ENCODE measurements at places on chromosomes 16 and 17.

DNA sequence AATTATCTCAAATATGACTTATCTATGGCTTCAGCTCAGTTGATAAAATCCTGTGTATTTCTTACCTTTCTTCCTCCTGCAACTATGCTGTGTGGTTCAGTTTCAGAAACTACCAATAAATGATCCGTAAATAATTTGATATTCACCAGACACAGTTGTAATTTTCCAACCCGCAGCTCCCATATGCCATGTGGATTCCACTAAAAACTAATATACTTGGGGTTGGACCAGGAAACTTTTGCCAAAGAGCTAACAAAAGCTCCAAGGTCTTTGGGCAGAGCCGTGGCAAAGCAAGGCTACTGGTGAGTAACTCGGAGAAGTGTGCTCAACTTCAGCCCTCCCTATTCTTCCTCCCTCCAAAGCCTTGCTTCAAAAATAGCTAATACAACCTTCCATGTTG, 2.3 kb upstream of the CHST6 start:
- DNase-seq = no peak

DNA sequence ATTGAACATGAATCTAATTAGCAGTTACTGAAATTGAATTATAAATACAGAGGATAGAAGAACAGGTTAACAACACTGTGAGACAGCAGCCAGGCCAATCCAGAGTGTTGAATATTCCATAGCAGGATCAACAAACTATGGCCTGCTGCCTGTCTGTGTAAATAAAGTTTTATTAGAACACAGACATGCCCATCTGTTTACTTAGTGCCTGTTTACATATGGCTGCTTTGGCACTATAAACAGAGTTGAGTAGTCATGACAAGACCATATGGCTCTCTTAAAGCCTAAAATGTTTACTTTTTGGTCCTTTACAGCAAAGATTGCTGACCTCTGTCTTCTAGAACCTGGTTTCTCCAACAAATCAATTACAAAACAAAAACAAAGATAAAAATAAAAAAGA, 115.4 kb upstream of the CDC42EP4 start:
- DNase-seq = peak; percentile 54

GRCh38 chr16:67782567-67783352, 23.6 kb downstream of the RANBP10 start:
- DNase-seq = no peak

DNA sequence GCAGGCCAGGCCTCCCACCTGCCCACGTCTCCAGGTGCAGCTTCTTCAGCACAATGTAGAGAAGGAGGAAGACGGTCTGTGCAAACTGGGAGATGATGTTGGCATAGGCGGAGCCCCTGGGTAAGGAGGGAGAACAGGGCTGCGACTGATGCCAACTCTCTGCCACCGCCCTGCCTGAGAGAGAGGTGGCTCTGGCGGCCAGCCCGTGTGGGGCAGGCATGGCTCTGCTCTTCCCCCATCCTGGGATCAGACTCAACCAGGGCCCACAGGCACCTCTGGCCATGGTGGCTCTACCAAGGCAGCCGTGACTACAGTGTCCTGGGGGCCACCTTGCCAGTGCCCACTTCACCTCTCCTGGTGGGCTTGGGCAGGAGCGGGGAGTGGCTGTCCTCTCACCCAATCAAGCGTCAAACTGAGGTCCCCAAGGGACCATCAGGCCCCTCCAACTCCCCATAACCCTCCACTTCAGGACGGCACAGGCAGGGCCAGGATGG, 8.6 kb downstream of the SLC47A2 start:
- DNase-seq = no peak

- DNase-seq = peak; percentile 99
These were observed 2.9 kb downstream of the TMEM107 start for GRCh38 chr17:8173056-8173870.

GRCh38 chr17:76834870-76835269, 33.3 kb upstream of the MGAT5B start:
- no peak for DNase-seq

GRCh38 chr17:28716740-28717577, 709 bp downstream of the RAB34 start:
- peak; percentile 62 for DNase-seq

DNA sequence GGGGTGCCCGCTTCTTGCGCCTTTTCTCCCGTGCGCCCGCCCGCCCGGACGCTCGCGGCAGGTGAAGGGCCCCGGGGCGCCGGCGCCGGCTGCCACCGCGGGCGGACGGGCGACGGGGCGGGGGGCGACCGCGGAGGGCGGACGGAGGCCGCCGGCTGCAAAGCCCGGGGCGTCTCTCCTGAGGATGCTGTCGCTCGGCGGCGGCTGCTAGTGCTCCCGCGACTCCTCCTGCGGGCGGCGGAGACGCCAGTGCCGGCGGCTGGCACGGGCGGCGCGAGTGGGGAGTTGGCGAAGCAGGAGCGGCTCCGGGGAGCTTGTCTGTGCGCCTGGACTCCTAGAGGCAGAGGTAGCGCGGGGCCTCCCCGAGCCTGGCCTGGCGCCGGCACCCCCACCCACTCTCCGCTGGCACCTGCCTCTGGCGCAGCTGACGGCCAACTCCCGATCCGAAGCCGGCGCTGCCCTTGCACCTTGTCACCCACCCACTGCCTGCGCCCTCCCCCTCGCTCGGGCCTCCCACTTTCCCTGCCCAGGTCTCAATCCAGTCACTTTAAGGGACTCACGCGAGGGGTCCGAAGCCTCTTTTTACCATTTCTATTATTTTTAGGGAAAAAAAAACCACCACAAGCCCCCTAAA, at the start of gene FAM20A:
TSS of gene FAM20A (minus strand) at position 437 of the 634 bp plus-strand sequence. CDS start 701 bp downstream, outside the sequence.
- peak; percentile 16 for DNase-seq

GRCh38 chr17:4375039-4375748, 8.7 kb upstream of the UBE2G1 start:
- no peak for DNase-seq

- DNase-seq = no peak
These were observed 16.2 kb upstream of the XYLT2 start for GRCh38 chr17:50329716-50330115.

GRCh38 chr17:56835264-56835585, 1.3 kb downstream of the DGKE start:
- no peak for DNase-seq

DNA sequence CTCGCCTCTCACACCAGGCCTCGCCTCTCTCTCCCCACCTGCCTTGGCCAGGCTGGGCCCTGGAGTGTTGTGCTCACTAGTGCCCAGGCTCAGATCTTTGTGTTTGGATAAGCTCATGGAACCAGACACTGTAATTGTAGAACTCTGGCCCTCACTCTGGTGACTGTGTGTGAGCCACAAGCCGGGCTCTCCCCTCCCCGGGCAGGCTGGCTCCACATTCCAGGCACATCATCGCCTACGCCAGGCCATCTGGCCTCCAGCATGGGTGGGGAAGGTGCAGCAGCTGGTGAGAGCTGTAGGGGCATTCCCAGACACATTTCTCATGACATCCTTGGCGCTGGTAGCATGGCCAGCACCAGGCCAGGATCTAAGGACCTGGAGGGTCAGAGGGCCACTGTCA, 202.3 kb downstream of the RAB11FIP4 start:
- peak; percentile 50 for DNase-seq

GRCh38 chr16:69250081-69250480, 61.1 kb upstream of the VPS4A start:
- no peak for DNase-seq

DNA sequence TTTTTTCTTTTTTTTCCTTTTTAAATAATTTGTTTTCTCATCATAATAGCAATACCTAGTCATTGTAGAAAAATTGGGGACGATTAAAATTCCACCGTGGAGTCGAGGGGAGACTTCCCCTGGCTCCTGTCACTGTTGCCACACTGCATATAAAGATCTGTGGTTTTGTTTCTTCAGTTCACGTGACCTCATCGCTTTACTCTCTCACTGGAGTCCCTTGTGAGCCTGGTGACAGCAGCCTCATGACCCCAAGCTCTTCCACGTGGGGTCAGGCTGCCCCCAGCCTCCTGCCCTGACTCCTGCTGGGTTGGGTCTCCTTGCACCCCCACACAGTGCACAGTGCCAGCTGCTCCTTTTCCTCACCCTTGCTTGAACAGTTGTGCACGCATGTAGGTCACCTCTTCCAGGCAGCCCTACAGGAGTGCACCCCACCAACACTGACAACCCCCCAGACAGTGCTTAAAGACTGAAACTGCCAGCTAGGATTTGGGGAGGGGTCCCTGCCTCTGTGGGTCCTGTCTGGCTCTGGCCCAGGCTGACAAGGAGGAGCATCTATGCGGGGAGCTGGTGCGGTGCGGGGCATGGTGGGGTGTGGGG, 7.3 kb upstream of the METRNL start:
- no peak for DNase-seq

GRCh38 chr16:79318143-79318899, 282.2 kb downstream of the MAF start:
- DNase-seq = no peak

DNA sequence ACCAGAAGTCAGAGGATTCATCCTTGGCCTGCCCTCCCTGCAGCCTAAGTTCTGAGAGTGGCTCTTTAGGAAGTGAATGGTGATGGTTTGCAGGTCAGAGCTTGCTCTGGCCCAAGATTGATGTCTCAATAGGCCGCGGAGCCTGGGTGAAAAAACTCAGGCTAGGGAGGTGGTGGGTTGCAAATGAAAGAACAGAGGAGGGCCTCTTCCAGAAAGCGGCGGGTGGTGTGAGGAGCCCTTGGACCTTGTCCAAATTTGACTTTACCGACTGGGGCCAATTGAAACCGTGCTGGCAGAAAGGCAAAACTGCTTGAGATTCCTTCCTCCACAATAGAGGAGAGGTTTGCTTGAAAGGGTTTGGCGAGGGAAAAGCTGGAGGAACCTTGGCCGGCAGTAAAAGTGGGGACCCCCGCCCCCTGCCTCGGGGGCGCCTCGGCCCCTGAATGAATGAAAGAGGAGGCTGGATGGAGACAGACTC, 331.3 kb downstream of the SEC14L1 start:
- DNase-seq = peak; percentile 88

DNA sequence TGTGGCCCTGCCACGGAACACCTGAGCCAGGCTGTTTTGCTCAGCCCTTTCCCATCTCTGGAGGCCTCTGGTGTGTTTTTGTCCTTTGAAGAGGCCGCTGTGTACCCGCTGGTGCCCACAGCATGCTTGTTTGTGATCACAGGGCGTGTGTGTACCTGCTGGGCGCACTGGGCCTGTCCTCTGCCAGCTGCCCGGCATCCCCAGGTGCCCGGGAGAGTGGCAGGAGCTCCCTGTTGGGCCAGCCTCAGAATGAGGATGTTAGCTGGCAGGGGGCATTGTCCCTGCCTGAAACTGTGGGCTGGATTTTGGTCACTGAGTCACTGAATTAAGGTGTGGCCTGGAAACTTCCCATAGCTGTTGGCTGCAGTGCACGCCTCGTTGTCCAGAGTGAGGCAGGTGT, 31.1 kb downstream of the BAIAP2 start:
- DNase-seq = no peak

- no peak for DNase-seq
These were observed 6.2 kb upstream of the KRT12 start for GRCh38 chr17:40873255-40873654.

GRCh38 chr16:53482123-53482522, 20.9 kb downstream of the AKTIP start:
- DNase-seq = peak; percentile 4

- DNase-seq = peak; percentile 12
These were observed 341.1 kb downstream of the PMP22 start for GRCh38 chr17:14923981-14924380.

- no peak for DNase-seq
These were observed 2.6 kb downstream of the CD300LB start for GRCh38 chr17:74528491-74529199.

GRCh38 chr16:47644166-47644565, 183.0 kb downstream of the PHKB start:
- peak; percentile 76 for DNase-seq

DNA sequence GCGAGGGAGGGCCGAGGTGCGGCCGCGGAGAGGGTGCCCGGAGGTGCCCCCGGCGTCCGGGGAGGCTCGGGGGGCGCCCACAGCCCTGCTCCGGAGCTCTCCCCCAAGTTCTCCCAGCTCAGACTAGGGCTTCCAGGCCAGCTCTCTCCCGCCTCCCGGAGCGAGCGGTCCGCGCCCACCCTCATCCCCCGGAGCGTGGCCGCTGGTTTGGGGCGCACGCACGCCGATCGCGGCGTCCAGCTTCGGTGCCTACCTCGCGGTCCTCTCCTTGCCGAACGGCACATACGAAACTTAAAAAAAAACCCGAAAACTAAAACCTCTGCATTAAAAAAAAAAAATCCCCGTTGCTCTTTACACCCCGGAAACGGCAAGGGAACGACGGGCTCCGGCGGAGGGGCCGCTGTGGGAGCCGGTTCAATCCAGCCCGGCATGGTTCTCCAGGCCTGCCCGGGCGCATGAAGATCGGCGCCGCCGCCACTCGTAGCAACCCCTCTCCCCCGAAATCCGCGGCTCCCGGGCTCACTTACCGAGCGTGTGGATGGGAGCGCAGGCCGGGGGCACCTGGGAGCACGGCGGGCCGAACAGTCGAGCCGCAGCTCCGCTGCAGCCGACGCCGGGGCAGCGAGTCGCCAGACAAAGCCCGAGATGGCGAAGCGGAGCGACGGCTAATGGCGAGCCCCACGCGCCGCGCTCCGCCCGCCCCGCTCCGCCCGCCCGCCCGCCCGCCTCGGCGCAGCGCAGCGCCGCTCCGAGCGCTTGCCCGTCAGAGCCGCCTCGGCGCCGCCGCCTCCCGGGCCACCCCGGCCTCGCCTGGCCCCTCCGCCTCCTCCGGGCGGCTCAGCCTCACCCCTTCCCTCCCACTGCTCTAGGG, 973 bp upstream of the UBTF start:
- peak; percentile 58 for DNase-seq

- no peak for DNase-seq
These were observed 70.1 kb upstream of the DOC2B start for GRCh38 chr17:251531-251930.

DNA sequence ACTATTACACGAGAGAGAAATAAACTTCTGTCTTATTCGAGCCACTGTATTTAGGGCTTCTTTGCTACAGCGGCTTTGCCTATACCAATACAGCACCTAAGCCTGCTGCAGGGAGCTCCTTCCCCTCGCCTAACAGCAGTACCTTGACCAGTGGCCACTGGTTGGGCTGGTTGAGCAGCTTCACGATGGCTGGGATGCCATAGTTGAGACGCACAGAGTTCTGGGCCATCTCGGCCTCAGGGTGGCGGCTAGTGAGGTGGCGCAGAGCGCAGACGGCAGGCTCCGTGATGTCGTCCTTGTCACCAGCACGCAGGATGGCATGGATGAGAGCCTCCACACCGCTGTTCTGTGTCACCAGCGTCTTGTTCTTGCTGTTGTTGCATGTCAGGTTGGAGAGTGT, 23.7 kb downstream of the JUP start:
- no peak for DNase-seq

GRCh38 chr17:28552176-28552999, at the start of gene UNC119:
TSS of gene UNC119 (minus strand) at chr17:28552624. CDS start at chr17:28552557, 67 bp downstream.
- DNase-seq = peak; percentile 65

Measured in mesenchymal stem cell (in vitro differentiated cells and primary cell).